Cardiac septum (tissue), 1 donor: ENCODE measurements at places on chromosomes 11 and 22. TPM values are rescaled to one million over a fixed set of nuclear protein-coding genes. Genes with fewer than 3 reads are reported as not detected.

The RGL4 gene
- total RNA-seq, result 0.24 TPM

The OTOG gene
- total RNA-seq, result not detected

The RCOR2 gene
- total RNA-seq, result 4.8 TPM

The OR2AT4 gene
- total RNA-seq, result not detected

The BCO2 gene
- total RNA-seq, result 67.8 TPM

The SLC35E4 gene
- 4.2 TPM for total RNA-seq

- DNase-seq, result no peak
Measured at GRCh38 chr11:79173615-79174014, 267.2 kb downstream of the TENM4 start.

DNA sequence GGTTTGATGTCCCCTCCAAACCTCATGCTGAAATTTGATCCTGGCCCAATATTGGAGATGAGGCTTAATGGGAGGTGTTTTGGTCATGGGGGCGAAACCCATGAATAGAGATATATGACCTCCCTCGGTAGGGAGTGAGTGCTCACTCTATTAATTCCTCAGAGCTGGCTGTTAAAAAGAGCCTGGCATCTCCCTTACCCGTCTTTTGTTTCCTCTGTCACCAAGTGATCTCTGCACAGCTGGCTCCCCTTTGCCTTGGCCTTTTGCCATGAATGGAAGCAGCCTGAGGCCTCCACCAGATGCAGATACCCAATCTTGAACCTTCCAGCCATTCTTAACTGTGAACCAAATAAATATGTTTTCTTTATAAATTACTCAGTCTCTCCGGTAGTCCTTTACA, 4.5 kb upstream of the CCDC81 start:
- DNase-seq, result no peak

DNA sequence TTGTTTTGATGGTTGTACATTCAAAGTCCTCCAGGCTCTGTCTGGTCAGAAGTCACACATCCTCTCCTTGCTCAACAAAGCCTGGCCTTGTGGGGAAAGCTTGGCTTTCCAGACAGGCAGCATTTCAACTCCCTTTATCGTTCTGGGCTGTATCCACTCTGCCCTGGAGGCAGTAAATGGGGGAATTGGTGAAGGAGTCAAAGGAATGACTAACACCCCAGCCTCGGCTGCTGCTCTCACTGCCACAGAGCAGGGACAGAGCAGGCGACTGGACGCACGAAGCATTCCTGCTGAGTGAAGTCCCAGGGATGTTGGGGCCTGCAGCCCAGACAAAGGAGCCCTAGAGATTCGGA, 52.8 kb downstream of the WNT11 start:
- DNase-seq, result no peak

DNA sequence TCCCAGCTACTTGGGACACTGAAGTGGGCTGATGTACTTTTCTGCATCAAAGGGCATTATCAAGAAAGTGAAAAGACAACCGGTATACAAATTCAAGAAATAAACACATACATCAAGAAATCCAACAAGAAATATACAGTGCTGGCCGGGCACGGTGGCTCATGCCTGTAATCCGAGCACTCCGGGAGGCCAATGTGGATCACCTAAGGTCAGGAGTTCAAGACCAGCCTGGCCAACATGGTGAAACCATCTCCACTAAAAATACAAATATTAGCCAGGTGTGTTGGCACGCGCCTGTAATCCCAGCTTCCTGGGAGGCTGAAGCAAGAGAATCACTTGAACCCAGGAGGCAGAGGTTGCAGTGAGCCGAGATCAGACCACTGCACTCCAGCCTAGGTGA, 9.5 kb downstream of the USP28 start:
- DNase-seq, result no peak

GRCh38 chr11:118448294-118448693, 12.0 kb downstream of the KMT2A start:
- DNase-seq, result no peak

DNA sequence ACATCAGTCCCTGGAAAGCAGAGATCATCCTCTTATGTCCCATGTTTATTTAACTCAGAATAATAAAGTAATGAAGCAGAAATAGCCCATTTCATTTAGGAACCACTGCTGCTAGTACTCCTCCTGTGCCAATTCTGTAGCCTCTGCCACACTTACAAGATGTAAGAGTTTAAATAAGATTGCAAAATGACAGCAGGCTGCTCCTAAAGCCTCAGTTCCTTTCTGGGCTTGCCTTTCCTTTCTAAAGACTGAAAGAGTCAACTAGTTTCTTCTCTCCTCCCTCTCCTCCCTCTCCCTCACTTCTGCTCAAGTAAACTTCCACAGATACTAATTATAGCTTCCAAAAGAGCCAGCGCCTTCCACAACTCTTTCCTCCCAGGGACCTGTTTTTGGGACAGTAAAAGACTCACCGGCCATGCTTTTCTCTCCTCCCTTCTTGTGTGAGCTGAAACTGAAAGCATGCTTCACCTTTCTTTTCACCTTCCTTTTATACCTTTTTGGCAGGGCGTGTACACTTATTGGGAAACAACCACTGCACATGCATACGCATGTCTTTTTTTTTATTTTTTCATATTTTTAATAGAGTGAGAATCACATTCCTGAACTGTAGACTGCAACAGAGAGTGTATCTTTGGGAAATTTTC, 26.1 kb upstream of the CARD16 start:
- DNase-seq, result no peak

DNA sequence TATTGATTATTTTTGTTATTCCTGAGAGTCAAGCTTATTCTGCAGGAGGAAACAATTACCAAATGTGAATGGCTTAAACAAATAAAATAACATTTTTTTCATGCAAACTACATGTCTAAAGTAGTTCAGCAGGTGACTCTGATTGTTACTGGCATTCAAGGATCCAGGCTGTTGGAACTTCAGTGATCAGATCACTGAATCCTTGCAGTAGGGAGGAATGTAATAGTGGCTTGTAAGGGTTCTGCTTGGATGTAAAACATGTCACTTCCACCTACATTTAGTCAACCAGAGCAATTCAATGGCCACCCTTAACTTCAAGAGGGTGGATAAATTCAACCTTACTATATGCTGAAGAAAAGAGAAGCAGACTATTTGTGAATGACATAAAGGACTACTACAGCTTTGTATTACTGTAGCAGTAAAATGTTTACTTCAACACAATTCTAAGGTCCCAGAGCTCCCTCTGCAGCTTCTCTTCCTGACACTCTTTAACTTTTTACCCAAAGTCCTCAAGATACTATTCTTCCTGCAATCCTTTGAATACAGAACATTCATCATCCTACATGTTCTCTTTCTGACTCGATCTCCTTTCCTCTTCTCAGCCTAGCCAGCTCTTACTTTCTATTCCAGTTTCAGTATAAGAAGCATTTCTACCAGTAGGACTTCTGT, 284.0 kb downstream of the LRRC4C start:
- no peak for DNase-seq

DNA sequence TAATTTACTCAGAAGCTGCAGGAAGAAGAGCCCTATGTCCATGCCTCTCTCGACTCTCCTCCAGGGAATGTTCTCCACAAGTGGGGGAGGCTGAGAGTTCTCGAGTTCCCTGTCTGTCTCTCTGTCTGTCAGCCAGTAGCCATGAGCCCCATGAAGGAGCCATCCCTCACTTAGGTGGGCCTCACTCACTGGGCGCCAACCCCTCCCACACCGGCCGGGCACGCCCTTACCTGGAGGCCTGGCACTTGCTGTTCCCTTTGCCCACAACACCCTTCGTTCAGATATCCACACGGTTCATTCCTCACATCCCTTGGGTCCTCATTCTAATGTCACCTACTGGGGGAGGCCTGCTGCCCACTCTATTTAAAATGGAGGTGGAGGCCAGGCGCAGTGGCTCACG, 14.2 kb upstream of the IL10RA start:
- no peak for DNase-seq

GRCh38 chr11:133078591-133079404, 453.5 kb downstream of the OPCML start:
- no peak for DNase-seq

DNA sequence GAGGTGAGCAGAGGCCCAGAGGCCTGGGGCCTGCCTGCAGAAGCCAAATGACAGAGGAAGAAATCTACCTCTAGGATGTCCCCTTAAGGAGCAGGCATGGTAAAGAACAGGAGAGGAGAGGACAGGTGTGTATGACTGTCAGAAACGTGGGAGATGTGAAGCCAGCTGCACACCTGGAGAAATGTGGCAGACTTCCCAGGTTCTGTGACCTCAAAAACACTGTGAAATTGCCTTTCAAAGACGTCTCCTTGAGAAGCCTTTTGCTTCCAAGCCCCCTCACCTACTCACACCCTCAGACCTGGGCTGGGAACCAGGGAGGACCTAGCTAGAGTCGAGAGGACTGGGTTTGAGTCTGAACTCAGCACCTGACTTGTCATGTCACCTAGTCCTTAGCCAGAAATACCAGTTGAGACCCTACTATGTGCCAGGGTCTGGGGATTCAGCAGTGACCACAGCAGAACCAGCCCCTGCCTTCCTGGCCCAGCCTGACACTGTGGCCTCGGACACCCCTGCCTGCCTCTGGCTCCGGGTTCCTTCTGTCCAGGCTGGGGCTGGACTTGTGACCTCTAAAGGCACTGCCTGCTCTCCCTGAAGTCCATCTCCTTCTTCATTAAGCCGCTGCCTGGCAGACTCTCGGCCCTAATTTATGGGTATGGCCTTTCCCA, 5.6 kb downstream of the TPBGL start:
- peak; percentile 51 for DNase-seq

DNA sequence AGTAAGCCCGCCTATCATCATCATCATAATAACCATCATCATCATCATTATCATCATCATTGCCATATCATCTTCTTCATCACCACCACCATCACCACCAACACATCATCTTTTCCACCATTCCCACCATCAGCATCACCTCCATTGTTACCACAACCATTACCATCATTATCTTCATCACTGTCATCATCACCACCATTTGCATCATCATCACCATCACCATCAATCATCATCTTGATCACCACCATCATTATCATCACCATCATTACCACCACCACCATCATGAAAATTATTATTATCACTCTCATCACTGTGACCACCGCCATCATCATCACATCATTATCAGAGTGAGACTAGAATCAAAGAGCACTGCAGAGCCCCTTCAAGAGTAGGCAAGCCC, 199.4 kb upstream of the SEZ6L start:
- no peak for DNase-seq
